ENCODE measurements at places on chromosomes 5 and 9.

- DNase-seq = no peak
Observed at GRCh38 chr5:77301447-77301883, 91.0 kb downstream of the PDE8B start.

DNA sequence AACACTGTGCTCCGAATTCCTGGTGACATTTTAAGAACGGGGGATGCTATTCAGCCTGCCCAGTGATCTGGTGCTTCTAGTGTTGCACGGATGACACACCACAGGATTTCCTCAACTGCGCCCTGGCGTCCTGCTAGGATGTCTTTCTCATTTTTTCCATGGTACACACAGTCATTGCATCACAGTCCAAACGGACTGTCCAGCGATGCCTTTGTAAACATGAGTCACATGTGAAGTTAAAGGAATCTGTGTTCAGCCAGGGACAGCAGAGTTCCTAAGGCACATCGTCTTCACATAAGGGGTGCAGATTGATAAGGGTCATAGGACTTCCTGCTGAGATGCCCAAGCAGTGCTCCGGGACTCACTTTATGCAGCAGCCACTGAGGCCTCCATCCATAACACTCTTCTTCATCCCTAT is 9.3 kb upstream of the PTPN3 start:
- no peak for DNase-seq

- no peak for DNase-seq
Observed at GRCh38 chr5:1231354-1231905, 6.2 kb downstream of the SLC6A18 start.

DNA sequence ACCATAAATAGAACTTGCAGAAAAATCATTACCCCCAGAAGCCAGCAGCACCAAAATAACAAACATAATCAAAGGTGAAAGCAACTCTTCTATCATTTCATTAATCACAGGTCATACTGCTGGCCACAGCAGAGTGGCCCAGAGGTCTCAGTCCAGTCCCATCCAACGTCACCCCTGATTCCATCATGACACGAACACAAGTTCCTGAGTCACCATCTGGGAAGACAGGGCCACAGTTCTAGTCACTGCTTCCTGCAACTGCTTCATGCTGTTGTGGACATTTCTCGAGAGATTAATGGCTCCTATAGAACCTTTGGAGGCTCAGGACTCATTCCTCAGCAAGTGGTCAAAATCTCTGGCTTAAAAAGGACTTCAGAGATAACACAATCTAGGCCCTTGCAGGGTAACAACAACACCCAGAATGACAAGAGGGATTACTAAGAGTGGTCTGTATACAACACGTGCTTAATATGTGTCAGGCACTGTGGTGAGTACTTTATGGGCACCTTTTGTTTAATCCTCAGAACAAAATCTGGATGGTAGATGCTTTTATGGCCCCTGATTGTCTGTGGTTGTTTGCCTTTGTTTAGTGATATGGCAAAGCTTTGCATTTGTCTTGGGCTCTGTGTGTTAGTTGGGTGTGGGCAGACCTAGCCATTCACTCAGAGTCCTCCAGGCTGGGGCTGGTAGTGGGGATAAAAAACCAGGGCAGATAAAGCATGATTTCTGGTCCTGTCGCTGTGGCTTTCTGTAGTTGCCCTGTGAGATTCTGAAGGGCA is 184.3 kb downstream of the DAB2IP start:
- DNase-seq = no peak

- no peak for DNase-seq
Observed at GRCh38 chr9:108620767-108621166, 235.0 kb downstream of the ACTL7B start.

GRCh38 chr9:26357803-26358344 is 534.7 kb downstream of the CAAP1 start:
- no peak for DNase-seq

DNA sequence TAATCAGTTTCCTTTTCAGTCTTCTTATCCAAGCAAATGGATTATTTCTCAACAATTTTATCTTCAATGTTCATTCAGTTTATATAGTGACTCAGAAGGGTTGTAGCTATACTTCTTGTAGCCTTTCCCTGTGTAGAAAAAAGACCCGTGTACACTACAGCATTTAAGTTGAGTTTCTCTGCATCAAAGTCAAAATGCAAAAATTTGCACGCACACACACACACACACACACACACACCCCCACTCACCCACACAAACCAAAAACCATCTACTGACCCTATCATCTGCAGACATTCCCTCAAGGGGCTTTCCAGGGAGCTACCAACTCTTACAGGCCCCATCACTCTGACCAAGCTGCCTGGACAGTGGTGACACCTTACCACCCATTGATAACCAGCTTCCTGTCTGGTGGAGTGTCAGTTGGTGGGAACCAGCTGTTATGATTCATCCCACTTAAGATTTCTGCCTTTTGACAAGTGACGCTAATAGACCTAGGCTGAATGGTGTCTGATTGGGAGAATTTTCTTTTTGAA is 12.2 kb upstream of the ELL2 start:
- DNase-seq = no peak

- no peak for DNase-seq
Observed at GRCh38 chr5:175133185-175133584, 310.8 kb downstream of the DRD1 start.

- no peak for DNase-seq
Observed at GRCh38 chr5:32514806-32515205, 70.3 kb upstream of the ZFR start.

GRCh38 chr5:116912221-116912620 is 337.6 kb upstream of the SEMA6A start:
- no peak for DNase-seq

DNA sequence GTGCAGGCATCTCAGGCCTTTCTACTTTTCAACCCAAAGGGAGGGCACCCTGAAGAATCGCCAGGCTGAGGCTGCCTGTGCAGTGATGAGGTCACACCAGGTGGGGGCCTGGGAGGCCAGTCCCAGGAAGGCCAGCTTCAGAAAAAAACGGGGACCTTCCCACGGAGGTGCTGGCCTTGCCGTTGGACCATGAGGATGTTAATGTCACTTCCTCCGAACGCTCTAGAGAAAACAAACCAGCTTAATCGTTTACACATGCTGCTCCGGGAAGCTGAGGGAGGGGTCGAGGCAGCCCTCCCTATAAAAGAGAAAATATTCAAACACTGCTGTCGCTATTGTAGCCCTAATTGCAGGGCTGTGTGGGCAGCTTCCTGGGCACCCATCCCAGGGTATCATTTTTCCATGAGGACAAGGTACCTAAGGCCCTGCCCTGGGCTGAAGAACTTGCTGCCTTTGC is 27.0 kb downstream of the PTGES start:
- DNase-seq = no peak

GRCh38 chr9:5592231-5592630 is 36.7 kb upstream of the RIC1 start:
- no peak for DNase-seq

DNA sequence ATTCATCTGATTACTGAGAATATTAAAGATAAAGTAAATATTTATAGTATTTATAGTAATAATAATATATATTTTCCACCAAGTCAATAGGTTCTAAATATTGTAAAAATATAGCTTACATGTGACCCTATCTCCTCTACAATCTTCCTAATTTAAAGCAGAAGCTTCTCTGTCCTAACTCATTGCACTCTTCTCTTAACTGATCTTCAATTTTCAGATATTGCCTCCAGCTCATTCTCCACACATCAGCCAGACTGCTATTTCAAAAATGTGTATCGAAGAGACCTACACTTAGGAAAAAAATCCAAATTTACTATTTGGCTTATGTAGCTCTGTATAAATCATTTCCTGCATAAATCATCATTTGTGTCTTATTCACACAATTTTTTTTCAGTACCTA is 47.8 kb downstream of the CDH18 start:
- DNase-seq = no peak

DNA sequence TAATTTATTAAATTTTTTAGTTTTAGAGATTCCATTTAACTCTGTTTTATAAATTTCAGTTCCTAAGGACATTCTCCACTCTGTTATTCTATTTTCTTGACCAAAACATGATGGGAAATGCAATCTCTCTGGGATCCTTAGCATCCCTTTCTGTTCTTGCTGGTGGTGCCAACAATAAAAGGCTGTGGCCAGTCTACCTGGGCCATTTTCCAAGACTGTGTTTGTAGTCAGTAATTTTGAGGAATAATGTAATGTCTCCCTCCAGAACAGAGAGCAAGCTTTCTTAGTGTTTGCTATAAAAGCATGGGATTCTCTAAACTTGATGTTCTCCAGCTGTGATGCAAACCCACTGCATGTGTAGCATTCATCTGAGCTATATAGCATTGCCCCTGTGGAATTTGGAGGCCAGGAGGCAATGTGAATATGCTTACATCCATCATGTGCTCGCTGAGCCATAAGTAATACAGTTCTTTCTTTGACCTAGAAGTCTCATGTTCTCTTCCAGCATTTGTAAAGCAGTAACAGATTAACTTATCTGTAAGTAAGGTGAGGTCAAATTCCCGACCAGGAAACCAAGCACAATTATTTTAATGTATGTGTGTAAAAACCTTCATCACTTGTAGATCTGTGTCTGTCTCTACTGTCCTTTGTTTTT is 211.5 kb upstream of the TAS2R1 start:
- no peak for DNase-seq

All from activated CD8-positive, alpha-beta memory T cell treated with anti-CD3 and anti-CD28 coated beads for 24 hours (primary cell).